ENCODE measurements at places on chromosomes 7 and 10.

DNA sequence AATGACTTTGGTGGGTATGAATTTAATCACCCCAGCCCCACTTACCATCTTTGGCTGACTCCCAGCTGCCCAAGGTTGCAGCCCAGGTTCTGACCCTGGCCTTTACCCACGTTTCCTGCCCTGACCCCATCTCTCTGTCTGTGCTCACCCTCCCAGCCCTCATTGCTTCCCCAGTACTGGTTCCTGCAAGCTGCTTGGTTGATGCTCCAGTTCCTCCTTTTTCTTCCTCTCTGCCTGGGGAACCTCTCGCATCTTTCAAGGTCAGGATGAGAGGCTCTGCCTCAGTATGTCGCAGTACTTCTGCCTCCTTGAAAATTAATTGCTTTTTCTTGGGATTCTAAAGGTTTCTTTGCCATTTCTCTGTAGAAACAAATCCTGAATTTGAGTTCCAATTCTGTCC, 263.8 kb upstream of the ZNF32 start:
- no peak for DNase-seq

DNA sequence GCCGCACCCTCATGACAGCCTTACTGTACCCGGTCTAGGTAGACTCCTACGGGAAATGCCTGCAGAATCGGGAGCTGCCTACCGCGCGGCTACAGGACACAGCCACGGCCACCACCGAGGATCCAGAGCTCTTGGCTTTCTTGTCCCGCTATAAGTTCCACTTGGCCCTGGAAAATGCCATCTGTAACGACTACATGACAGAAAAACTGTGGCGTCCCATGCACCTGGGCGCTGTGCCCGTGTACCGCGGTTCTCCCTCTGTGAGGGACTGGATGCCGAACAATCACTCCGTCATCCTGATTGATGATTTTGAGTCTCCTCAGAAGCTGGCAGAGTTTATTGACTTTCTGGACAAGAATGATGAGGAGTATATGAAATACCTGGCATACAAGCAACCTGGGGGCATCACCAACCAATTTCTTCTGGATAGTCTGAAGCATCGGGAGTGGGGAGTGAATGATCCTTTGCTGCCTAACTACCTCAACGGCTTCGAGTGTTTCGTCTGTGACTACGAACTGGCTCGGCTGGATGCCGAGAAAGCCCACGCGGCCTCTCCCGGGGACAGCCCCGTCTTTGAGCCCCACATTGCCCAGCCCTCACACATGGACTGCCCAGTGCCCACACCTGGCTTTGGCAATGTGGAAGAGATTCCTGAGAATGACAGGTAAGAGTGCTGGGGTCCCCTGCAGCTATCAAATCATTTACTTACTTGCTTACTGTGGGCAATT, 8.5 kb upstream of the CHCHD1 start:
- no peak for DNase-seq

GRCh38 chr7:98930921-98931320, 52.6 kb downstream of the TRRAP start:
- DNase-seq: no peak

- peak; percentile 14 for DNase-seq
These were observed 96.9 kb downstream of the NT5C2 start for GRCh38 chr10:103096130-103096529.

- no peak for DNase-seq
These were observed 127.7 kb downstream of the DYNC1I1 start for GRCh38 chr7:95899919-95900513.

DNA sequence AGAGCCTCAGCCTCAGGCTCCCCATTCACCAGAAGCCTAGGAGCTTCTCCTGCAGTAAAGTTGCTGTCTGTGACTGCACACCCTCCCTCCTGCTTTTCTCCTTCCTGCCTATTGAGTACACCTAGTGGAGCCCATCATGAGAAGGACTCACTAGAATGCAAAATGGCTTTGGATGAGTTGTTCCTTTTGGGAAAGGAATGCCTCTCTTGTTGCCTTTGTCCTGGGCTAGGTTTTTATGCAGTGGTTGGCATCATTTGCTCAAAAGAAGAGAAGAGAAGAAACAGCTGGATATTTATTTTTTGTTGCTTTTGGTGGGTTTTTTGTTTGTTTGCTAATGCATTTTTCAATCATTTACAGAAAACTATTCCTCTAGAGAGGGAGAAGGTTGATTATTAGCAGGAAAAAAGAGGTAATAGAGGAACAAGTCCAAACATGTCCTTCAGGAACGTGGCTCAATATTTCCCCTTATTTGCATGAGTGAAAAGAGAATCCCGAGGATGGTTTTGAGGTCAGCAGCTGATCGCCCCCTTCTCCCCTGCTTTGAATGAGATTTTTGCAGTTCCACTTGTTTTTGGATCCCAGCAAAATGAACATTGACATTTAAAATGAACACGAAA, 369.9 kb upstream of the NRP1 start:
- no peak for DNase-seq

- DNase-seq: no peak
These were observed 35.2 kb downstream of the OR13A1 start for GRCh38 chr10:45280113-45280760.

DNA sequence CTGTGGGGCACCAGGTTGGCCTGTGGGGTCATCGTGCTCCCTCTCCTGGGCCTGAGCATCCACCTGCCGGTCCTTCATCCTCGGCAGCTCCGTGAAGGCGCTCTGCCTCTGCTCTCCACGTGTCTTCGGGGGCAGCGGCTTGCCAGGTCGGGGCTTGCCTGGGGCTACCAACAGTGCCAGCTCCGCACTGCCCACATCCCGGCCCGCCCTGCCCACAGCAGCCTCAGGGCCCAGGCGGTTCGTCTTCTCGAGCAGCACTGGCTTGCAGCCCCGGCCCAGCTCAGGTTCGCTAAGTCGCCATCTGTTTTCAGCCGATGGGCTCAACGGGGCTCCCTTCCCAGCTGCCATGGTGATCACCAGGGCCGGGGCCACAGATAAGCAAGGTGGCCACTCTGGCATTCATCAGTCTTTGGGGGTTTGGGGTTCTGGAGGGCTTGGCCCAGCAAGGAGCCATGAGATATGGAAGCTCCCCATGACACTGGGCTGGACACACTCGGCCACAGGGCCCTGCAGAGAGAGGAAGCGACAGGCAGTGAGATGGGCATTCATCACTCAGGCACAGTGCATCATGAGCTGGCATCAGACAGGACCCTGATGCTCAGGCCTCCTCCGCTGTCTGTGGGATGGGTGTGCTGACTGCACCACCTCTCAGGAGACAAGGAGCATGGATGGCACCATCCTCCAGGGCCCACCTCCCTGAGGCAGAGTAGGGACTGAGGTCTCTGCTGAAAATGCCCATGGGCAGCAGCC, 15.5 kb downstream of the ZNF488 start:
- no peak for DNase-seq

DNA sequence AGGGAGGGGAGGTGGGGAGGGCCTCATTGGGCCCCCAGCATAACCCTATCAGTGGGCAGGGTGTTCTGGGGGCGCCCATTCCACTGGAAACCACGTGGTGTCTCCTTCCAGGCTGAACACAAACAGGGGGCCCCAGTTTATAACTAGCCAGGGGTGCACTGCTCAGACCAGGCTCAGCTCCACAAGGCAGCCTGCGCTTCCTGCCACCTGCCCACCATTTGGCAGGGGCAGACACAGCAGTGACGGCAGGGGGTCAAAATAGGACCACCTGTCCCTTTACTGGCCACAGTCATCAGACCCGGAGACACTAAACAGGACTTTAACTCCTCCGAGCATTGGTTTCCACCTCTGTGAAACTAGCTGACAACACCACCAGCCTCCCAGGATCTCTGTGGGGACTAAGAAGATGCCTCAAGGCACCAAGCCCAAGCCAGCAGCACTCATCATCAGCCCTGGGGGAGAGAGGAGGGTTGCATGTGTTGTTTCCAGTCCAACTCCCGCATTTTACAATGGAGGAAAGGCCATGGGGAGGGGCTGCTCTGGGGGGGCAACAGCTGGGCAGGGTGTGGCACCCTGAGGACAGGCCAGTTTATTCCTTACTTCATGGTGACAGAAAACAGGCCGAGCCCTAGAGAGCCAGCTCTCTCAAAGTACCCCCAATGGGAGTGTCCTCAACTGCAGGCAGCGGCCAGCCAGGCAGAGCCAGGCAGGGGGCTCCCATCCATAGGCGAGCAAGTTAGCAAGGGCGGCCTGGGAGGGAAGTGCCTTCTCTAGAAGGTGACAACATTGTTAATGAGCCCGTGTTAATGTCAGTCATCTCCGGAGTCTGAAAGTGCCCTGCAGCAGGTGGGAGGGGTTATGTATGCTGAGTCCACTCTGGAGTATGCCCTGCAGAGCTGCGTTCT, 127.6 kb downstream of the TNS3 start:
- peak; percentile 52 for DNase-seq

DNA sequence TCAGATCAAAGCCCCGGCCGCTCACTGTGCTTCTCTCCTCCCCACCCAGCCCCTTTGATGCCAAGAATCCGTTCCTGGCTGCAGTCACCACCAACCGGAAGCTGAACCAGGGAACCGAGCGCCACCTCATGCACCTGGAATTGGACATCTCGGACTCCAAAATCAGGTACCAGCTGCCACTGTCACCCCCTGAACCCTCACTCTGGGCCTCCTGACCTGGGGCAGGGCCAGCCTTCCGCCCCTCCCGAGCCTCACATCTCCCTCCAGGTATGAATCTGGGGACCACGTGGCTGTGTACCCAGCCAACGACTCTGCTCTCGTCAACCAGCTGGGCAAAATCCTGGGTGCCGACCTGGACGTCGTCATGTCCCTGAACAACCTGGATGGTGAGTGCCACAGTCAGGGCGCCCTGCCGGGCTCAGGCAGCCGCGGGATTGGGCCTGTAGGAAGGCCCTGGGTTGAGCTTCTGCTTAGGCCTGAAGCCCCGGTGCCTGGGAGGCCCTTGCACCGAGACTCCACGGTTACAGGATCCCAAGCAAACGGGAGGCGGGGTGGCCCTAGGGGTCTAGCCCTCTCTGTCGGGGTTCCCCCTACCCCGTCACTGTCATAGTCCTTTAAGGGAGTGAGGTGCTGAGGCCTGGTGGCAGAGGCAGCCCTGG, 10.8 kb downstream of the TMEM120A start:
- DNase-seq: no peak

DNA sequence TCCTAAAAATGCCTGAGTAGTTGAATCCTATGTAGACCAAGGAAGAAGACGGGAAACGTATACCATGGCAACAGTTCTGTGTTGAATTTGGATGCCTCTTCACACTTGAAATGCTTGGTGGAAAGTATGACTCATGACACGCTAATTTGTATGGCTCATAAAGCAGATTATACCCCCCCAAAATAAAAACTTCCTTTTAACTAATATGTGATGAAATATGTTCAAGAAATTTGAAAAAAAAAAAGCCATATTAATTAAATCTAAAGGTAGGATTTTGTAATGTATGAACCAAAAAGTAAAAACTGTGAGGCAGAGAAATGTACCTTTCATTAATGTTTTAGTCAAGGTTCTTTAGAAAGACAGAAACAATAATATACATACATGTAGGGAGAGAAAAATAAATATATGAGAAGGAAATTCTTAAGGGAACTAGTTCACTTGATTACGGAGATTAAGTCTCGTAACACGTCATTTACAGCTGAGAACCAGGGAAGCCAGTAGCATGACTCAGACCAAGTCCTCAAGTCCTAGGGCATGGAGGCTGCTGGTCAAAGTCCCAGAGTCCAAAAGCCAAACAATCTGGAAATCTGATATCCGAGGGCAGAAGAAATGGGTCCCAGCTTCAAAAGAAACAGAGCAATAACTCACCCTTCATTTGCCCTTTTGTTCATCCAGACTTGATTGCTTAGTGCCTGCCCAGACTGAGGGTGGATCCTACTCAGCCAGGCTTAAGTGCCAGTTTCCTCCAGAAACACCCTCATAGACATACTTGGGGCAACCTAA, 485.1 kb downstream of the SEMA3D start:
- DNase-seq: peak; percentile 67

- DNase-seq: no peak
These were observed 48.3 kb downstream of the COL17A1 start for GRCh38 chr10:104037261-104037951.

DNA sequence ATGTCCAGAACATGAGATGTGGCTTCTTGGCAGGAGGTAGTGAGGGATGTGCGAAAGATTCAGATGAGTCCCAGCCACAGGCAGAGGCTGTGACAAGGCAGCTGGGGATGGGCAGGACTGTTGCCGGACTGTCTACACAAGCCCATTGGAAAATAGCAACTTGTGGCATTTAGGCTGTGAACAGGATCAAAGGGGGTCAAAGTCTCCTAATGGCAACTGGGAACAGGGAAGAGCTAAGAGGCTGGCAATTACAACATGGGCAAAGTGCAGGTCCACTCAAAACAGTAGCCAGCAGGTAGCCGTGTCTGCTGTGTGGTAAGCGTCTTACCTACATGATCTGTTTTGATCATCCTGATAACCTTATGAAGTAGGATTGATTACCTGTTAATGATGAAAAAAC, 254.2 kb upstream of the ZNF32 start:
- no peak for DNase-seq

- peak; percentile 84 for DNase-seq
These were observed 135.7 kb upstream of the GDF10 start for GRCh38 chr10:47164126-47164799.

DNA sequence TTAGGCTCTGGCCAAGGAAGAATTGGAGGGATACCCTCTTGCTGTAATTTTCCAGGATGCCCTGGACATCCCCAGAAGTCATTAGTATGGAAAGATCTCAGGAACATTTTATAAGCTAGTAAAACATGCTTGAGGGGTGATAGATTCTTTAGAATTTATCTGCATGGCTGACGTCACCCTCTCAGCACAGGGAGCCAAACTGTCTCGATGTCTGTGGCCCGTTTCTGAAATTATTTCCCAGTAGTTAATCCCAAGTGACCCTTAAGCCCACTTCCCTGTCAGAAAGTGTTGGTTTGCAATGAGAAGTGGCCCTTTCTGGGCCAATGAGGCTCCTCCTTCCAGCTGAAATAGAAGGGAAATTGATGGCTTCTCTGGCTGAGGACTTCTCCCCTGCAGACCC, 184.5 kb upstream of the BMPER start:
- DNase-seq: no peak

GRCh38 chr7:99824091-99824490, 3.7 kb upstream of the CYP3A43 start:
- DNase-seq: no peak

- DNase-seq: no peak
These were observed 106.5 kb upstream of the TMEM72 start for GRCh38 chr10:44804661-44805060.

GRCh38 chr10:47206449-47207280, 93.3 kb upstream of the GDF10 start:
- DNase-seq: no peak

DNA sequence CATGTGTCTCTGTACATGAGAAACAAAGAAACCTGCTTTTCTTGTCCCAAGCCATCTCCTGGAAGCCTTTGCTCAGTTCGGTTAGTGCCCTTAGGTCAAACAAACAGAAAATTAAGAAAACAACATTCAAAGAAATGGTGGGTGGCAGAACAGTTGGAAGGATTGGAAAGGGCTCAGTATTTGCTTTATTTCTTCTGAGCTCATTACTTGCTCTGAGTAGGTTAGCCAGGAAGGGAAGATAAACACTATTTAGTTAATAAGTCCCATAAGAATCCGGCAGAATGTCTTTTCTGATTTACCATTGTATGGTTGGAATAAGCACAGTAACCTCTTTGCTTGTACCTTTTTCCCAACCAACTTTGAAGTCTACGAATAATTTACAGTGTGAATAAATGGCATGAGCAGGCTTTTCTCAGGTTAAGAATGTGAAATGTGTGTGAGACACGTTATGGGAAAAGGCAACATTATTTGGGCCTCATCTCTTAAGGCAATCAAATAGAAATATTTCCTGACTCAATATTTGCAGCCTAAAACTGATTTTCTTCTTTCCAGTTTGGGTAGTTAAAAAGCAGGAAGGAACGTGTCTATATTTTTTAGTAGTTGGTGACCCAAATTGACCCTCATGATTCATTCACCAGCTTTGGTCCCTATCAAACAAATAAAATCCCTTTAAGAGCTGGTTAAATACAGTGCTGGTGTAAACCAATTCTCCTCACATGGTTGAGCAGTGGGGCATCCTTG, 158.5 kb downstream of the DKK1 start:
- DNase-seq: peak; percentile 100

Measured in PC-3 (cell line).